ENCODE measurements at places on chromosomes 6 and 20. TPM values are rescaled to one million over a fixed set of nuclear protein-coding genes. Genes with fewer than 3 reads are reported as not detected.
A peak's percentile ranks its signal among the peaks of the same experiment; 100 is the strongest.

Gene MAP3K5
- total RNA-seq: 55.3 TPM

Gene HEY2
- total RNA-seq: 7.3 TPM

Gene CCN5
- total RNA-seq: 152 TPM

Gene RRAGD
- total RNA-seq: 19.4 TPM

Gene LAMA5
- 121 TPM for total RNA-seq

Gene PLCB4
- 15.5 TPM for total RNA-seq

Gene SEL1L2
- total RNA-seq: 4.1 TPM

Gene GUCA1A
- total RNA-seq: 6.7 TPM

Gene EYA2
- 17.2 TPM for total RNA-seq

Gene UBE2C
- total RNA-seq: 21.4 TPM

DNA sequence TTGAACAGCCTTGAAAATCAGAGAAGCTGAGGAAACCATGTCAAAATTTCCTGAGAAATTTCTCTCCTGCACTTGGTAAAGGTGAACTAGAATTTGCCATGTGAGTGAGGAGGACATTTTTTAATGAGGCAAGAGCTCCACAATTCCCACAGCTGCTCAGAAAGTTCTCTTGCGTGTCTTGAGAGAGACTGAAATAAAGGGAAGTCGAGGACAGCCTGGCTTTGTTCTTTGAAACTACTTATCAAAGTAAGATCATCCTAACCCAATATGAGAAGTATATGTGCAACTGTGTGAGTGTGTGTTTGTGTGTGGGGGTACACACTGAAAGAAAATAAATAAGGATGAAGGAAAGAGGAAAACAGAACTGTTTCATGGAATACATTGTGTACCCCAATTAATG is 163.4 kb downstream of the SLC24A3 start:
- no peak for DNase-seq

- DNase-seq: no peak
These were observed 313.9 kb upstream of the SOX4 start for GRCh38 chr6:21279619-21280018.

DNA sequence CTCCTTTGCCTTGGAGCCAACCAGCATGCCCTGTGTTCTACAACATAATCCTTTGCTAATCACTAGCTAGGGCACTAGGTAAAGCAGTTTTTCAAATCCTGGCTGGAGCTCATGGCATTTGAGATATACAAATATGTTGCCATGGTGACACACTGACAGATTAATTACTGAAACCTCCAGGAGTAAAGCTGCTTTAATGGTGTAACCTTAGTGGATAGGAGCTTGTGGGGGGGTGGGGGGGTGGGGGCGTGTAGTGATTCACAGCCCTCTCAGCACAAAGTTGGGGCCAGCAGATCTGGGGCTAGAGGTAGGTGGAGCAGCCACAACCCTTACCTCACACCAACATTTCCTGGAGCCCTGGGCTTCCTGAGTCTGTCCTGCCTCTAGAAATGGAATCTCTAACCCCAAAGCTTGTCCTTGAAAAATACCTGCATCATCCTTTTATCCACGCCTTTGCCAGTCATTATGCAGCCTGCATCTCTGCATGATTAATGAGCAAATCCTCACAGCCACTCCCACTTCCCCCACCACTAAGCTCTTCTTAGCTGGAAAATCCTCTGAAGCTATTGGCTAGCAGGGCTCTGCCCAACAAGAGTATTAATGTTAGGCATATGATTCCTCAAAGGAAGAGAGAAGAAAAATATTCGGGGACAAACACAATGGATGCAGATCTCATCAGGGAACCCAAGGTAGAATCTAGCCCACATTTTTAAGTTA is 84.5 kb upstream of the PRND start:
- no peak for DNase-seq

GRCh38 chr6:44410363-44410762 is 22.9 kb downstream of the CDC5L start:
- no peak for DNase-seq

- DNase-seq: no peak
These were observed 117.5 kb downstream of the RIN2 start for GRCh38 chr20:19875376-19876221.

GRCh38 chr6:24492475-24492874 is 2.3 kb upstream of the ALDH5A1 start:
- DNase-seq: peak; percentile 35

DNA sequence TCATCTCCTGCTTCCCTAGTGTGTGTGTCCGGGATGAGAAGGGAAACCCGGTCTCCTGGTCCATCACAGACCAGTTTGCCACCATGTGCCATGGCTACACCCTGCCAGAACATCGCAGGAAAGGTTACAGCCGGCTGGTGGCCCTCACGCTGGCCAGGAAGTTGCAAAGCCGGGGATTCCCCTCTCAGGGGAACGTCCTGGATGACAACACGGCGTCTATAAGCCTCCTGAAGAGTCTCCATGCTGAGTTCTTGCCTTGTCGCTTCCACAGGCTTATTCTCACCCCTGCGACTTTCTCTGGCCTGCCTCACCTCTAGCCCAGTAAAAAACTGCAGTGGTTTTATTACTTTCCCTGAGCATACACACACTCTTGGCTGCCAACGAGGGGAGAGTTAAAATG is 23.9 kb upstream of the C6orf141 start:
- DNase-seq: no peak

DNA sequence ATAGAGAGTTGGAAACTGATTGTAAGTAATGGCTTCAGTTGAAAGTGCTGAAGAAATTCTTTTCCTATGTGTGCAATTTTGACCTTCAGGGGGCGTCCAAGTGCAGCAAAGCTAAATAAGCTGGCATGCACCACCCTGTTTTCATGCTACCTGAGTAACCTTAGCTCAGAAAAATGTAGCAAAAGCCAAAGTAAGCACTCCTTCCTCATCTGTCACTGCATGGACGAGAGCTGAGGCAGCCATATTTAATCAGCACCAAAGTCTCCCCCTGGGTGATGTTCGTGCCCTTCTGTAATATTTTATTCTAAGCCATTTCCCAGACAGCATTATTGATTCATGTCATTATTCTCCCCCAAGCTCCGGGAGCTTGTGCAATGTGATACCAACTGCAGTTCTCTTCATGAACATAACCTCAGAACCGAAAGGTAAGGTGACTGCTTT is 123.1 kb downstream of the RPS12 start:
- peak; percentile 70 for DNase-seq

DNA sequence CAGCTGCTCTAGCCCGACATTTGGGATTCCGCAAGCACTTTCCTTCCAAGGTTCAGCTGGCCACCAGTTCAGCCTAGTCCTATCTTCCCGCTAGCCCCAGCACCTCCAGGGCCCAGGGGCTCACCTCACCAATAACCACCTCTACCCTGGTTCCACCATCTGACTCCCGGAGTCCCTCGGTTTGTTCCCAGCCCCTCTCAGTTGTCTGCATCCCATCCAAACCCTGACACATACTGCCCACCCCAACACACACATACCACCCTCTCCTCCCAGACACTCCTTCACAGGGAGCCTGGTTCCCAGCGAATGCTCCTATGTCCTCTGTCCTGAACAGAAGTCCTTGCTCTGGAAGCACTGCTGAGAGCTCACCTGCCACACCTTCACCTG is 418 bp downstream of the TNXB start:
- no peak for DNase-seq

DNA sequence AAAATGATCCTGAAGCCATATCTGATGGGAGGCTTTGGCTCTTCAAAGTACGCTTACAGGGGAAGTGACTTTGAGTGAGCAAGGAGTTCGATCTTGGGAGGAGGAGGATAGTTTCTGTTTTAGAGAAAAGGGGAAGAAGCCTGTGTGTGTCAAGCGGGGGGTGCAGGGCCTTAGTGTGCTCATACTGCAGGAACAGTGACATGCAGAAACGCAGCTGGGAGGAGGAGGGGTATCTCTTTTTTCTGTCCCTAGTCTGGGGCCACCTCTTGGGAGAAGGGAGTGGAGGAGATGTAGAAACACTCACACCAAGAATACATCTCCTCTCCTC is 19.8 kb downstream of the SIRPD start:
- peak; percentile 39 for DNase-seq

DNA sequence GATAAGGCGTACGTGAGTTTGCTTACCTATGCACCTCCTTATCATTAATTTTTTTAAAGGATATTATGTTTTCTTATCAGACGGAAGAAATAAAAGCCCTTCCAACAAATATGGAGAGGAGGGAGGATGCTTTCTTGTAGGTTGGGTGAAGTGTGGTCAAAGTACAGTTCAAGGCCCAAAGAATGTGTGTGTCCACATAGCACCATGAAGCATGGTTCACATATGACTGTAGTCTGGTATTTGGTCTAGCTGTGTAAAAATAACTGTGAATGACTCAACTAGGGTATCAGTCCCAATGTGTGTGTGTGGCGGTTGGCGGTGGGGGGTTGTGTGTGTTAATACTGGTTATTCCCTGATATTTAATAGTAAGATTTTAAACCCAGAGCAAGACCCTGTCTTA is 212.7 kb downstream of the TMEM242 start:
- DNase-seq: no peak

DNA sequence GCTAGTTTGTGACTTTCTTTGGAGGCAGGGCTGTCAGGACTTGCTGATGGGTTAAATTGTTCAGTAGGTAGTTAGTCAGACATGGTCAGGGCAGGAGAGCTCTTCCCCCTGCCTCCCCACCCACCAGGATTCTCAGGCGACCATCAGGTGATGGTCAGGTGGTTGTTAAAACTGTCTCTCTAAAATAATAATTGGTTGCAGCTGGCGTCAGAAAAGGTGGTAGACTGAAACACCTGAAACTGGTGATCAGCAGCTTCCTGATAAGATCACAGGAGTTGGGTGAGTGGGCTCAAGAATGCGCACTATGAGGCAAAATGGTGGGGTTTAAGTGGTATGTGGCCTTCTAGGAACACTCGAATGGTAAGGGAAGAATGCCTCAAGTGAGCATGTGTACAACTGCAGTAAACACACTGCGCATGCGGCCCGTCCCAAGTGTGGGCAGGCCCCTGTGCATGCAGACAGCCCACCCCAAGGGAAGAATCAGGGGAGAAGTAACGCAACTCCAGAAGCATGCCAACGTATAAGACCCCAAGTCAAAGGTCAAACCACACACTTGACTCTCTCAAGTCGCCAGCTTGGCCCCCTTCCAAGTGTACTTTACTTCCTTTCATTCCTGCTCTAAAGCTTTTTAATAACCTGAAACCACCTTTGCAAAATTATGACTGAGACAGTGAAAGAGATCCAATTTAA is 7.9 kb upstream of the BLCAP start:
- no peak for DNase-seq

DNA sequence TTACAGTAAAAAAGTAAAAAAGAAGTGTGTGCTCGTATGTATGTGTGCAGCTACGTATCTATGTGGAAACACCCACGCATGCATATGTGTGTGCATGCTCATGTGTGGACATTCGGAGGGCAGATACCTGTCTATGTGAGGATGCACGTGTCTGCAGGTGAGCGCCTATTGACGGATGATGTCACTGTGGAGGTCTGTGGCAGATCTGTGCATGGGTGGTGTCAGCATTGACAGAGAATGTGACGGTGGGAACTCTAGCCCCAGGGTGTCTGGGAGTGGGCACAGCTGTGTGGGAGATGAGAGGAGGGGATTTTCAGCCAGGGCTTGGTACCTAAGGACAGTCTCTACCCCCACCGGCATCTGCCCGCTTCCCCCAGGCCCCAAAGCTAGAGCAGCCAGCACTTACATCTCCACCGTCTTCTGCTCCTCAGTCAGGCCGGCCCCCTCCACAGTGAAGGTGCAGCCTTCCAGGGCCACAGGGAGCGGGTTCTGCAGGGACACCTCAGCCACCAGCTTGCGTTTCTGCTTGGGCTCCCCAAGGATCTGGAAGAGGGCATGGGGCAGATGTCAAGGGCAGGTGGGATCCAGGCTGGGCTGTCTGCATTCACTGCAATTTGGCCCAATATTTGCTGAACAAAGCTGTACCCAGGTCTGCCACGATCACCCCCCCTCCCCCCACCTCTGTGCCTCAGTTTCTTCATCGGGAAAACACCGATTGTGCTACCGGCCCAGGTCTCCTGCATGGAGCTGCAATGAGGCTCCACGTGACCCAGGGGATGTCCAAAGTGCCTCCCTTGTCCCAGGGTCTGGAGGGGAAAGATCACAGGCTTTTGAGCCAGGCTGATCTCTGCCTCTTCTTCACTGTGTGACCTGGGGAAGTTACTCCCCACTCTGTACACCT is 34.1 kb downstream of the TGM2 start:
- no peak for DNase-seq

GRCh38 chr6:83879746-83880145 is 20.3 kb downstream of the CYB5R4 start:
- DNase-seq: no peak

DNA sequence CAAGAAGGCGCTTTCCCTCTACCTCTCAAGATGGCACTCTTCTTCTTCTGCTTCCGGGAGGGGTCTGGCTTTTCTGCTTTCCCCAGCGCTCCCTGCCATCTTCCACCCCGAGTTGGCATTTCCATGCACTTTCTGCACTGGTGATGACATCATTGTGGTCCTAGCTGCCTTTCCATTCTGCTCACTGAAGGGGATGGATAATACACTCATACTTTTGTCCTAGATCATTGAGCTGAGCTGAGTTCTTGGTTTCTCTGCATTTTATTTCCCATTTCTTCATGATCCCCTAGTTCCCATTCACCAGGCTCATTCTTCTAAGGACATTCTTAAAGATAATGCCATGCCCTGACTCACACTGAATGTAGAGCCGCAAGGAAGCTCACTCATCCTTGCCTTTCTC is 96.7 kb downstream of the EDN1 start:
- no peak for DNase-seq

DNA sequence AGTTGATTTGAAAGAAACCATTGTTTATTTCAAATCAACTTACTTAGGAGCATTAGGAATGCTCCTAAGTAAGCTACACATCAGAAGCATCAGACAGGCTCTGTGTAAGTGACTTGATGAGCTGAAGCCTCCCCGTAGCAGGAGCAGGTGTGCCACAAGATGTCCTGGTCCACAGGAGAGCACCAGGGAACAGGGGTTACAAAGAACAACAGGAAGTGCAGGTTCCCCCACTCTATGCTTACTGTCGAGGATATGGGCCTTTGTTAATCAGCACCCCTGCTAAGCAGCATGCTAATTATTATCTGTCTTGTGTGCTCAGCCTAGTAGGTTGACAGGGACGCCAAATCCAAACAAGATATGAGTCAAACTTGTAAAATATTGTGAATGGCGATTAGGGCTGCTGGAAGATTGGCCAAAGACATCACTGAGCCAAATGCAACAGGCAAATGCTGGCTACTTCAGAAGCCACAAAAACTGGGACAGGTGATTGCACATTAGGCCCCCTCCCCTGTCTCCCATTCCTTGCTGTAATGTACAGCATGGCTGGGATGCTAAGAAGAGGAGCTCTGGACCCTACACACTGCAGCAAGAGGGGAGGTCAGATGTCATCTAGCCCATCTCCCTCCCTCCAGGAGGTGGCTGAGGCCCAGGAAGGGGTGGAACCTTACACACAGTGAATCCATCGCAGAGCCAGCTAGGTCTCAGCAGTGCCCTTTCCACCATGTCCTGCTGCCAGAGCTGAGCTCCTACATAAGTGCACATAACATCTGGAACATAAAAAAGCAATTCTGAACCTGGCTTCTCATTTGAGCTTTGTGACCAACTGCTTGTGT is 939 bp downstream of the TGM3 start:
- no peak for DNase-seq

GRCh38 chr20:58688840-58689239 is 3.8 kb upstream of the NPEPL1 start:
- DNase-seq: no peak

- DNase-seq: no peak
These were observed 35.3 kb upstream of the TCP11 start for GRCh38 chr6:35176301-35177024.
